ENCODE measurements at places on chromosomes 4 and X. TPM values are rescaled to one million over a fixed set of nuclear protein-coding genes. Genes with fewer than 3 reads are reported as not detected.

PIGA gene
- 28.4 TPM for total RNA-seq

FRMPD4 gene
- total RNA-seq, result not detected

CFAP99 gene
- total RNA-seq, result not detected

SOWAHD gene
- 0.30 TPM for total RNA-seq

RAB33A gene
- total RNA-seq, result 15.1 TPM

MYL5 gene
- total RNA-seq, result 12.0 TPM

RHOXF2 gene
- total RNA-seq, result not detected

SASH3 gene
- 90.3 TPM for total RNA-seq

- H3K36me3 ChIP-seq, result no peaks in the 10 kb centered on the region
- no peak for DNase-seq
- H3K4me1 ChIP-seq, result no peaks in the 10 kb centered on the region
- no peak overlapping the region for H3K27ac ChIP-seq
These were observed 1506.8 kb downstream of the PCDH18 start for GRCh38 chr4:136025540-136025939.

GRCh38 chr4:99878604-99879003, 15.6 kb downstream of the LAMTOR3 start:
- peaks cover 9% of the 10 kb centered on the region for H3K36me3 ChIP-seq
- DNase-seq, result no peak
- H3K4me1 ChIP-seq, result no peaks in the 10 kb centered on the region
- no peaks in the 10 kb centered on the region for H3K27me3 ChIP-seq

DNA sequence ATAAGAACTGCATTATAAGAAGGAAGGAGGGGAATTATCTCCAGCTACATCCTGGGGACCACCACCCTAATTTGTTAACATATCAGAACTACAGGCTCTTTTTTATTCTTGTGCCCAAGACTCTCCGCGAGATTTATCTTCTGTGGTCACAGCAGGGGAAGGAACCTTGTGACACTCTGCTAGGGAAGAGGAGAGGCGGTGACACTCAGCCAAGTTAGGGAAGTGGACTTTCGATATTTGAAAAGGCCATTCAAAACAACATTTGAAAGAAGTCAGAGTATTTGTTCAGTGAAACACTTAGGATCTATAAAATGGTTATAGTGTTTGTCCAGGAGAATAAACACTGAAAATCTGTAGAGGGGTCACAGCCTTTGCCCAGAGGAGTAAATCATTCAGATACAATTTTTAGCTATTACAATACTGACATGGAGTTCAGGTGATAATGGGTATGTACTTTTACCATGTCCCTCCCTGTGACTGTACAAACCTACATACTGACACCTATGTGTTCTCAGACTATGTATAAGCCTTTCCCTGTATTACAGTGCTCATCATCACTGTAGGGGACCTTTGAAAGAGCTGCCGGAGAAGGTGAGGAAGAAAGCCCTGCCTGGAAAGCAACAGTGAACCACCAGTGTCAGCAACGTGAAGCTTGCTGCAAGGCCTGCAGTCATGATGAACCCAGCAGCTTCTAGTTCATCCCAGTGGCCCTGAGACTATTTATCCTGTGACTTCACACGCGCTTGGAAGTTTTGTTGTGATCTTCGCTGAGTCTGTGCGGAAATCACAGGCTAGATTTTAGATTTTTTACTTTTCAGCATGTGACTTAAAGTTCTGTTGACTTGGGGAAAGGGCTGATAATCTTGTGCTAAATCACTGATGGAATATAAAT, 8.5 kb upstream of the PTTG2 start:
- peaks cover 6% of the 10 kb centered on the region for H3K36me3 ChIP-seq
- DNase-seq, result no peak
- peaks cover 12% of the 10 kb centered on the region for H3K4me1 ChIP-seq
- H3K27ac ChIP-seq, result no peak overlapping the region
- H3K4me3 ChIP-seq, result no peak overlapping the region

DNA sequence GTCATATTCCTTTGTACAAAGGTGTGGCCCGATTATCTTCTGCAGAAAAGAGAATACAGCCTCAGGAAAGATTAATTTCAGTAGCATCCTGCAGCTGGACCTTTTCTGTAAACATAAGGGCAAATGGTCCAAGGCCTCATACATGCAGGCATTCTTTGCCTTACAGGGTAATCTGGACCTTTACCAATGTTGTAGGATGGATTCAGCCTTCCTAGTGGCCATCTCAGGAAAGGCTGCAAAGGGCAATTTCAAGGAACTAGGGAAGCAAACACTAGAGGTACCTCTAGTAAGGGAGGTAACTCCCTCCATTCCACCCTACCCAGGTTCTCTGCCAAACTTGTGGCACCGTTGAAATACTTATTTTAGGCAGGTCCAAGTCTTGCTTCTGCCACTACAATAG, 43.0 kb downstream of the UGT2B28 start:
- no peaks in the 10 kb centered on the region for H3K4me1 ChIP-seq
- H3K27me3 ChIP-seq, result no peaks in the 10 kb centered on the region
- no peak for DNase-seq
- H3K4me3 ChIP-seq, result no peak overlapping the region
- H3K36me3 ChIP-seq, result no peaks in the 10 kb centered on the region

DNA sequence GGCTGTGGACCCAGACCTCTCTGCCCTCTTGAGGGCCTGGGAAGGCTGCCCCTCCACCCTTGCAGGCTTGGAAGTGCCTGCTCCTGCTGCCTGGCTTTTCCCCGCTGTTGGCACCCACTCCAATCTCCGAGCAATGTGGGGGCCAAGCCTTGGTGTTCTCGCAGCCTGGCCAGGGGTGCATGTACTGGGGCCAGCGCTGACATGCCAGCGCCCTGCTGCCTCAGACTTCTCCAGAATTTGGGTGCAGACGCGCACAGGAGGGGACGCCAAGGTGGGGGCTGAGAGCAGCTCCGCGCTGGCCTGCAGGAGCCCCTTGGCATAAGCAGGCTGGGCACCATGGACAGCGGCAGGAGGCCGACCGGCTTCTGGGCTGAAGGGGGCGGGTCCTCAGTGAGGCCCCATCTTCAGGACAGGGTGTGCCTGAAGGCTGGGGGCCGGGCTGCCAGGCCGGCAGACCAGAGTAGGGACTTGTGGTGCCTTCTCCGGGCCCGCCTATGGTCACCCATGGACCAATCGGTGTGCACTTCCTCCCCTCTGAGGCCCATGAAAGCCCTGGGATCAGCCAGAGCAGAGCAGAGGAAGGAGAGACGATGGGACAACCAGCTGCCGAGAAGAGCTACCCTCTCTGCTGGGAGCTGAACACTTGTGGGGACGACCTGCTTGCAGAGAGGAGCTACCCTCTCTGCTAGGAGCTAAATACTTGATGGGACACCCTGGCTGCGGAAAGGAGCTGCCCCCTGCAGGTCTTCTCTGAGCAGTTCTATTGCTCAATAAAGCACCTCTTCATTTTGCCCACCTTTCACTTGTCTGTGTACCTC, 118.3 kb downstream of the DNAAF6 start:
- no peak overlapping the region for H3K4me3 ChIP-seq
- H3K27me3 ChIP-seq, result no peaks in the 10 kb centered on the region
- H3K27ac ChIP-seq, result no peak overlapping the region
- peak; percentile 34 for DNase-seq
- H3K36me3 ChIP-seq, result no peaks in the 10 kb centered on the region

- no peaks in the 10 kb centered on the region for H3K36me3 ChIP-seq
- no peaks in the 10 kb centered on the region for H3K27me3 ChIP-seq
- no peak for DNase-seq
- peaks cover 1% of the 10 kb centered on the region for H3K4me1 ChIP-seq
These were observed 20.2 kb downstream of the APLN start for GRCh38 chrX:129634541-129634940.

DNA sequence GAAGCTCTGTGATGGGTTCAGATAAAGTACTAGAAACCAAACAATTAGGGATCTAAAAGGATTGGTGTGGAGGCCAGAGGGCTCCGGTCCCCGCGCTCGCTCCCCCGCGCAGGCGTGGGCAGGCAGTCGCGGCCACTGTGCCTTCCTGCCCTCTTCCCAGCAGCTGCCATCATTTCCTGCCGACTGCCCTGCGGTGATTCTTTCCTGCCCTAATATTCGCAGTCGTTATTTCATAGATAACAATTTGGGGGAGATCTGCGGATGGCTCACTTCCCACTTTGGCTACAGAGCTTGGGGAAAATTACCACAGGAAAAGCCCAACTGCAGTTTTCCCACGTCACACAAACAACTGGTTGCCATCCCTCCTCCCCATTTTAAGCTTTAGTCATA, 2.2 kb downstream of the GRIA2 start:
- peaks cover 6% of the 10 kb centered on the region for H3K36me3 ChIP-seq
- H3K27ac ChIP-seq, result no peak overlapping the region
- no peak for DNase-seq

DNA sequence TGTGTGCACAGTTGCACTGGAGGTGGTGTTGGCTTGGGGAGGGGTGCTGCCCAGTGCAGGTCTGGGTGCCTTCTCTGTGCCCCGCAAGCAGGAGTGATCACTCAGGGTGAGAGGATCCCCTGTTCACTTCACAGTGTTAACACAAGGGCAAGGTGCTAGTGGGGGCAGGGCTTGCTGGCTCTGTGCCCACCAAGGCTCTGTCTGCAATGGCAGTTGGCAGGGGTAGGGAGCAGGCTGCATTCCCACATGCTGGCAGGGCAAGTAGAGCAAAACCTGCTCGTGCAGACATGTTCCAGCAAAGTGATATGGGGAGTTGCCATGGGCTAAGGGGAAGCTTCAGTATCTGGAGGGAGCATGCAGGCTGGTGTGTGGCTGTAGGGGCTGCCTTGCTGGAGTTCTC, 428.0 kb downstream of the ZNF674 start:
- H3K4me3 ChIP-seq, result no peak overlapping the region
- no peaks in the 10 kb centered on the region for H3K27me3 ChIP-seq
- no peaks in the 10 kb centered on the region for H3K4me1 ChIP-seq

DNA sequence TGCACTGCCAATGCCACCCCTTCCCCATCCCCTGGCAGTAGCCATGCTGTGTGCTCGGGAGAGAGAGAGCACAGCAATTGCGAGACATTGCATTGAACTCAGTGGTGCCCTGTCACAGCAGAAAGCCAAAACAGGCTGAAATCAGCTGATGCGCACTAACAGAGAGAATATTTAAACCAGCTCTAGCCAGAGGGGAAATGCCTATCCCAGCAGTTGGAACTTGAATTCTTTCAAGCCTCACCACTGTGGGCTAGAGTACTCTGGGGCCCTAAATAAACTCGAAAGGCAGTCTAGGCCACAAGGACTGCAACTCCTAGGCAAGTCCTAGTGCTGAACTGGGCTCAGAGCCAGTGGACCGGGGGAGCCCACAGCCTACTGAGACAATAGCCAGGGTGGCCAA, 17.7 kb upstream of the RP2 start:
- H3K4me3 ChIP-seq, result no peak overlapping the region
- no peaks in the 10 kb centered on the region for H3K27me3 ChIP-seq
- no peak for DNase-seq

- no peak overlapping the region for H3K27ac ChIP-seq
- DNase-seq, result no peak
- H3K27me3 ChIP-seq, result peaks cover 4% of the 10 kb centered on the region
- no peaks in the 10 kb centered on the region for H3K4me1 ChIP-seq
- H3K4me3 ChIP-seq, result no peak overlapping the region
- H3K36me3 ChIP-seq, result no peaks in the 10 kb centered on the region
These were observed 67.7 kb upstream of the HMX1 start for GRCh38 chr4:8939160-8939839.

GRCh38 chr4:182918044-182918607, 940 bp upstream of the DCTD start:
- peaks cover 47% of the 10 kb centered on the region for H3K4me1 ChIP-seq
- H3K27me3 ChIP-seq, result no peaks in the 10 kb centered on the region
- H3K4me3 ChIP-seq, result peak overlapping the region; percentile 82
- H3K27ac ChIP-seq, result peak overlapping the region; percentile 92

DNA sequence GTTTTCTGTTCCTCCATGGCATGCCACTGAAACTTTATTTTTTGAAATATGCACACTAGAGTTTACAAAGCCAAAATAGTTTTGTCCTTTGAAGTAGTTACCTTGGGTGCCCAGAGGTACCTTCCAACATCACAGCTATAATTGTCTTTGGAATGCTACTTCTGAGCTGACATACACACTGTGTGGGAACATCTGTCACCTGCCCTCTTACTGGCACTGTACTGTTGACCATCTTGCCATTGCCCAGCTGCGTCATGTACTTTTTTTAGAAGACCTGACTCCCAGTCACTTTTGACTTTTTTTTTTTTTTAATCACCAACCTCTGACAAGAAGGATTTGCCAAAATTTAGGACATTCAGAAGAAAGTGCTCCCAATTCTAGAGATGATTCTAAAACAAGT, 200.5 kb upstream of the CXorf66 start:
- DNase-seq, result no peak
- H3K4me1 ChIP-seq, result no peaks in the 10 kb centered on the region
- H3K27ac ChIP-seq, result no peak overlapping the region
- H3K36me3 ChIP-seq, result no peaks in the 10 kb centered on the region
- no peaks in the 10 kb centered on the region for H3K27me3 ChIP-seq

- DNase-seq, result no peak
- no peak overlapping the region for H3K27ac ChIP-seq
- no peaks in the 10 kb centered on the region for H3K36me3 ChIP-seq
- peak overlapping the region; percentile 51 for H3K4me3 ChIP-seq
- peaks cover 58% of the 10 kb centered on the region for H3K27me3 ChIP-seq
- H3K4me1 ChIP-seq, result peaks cover 20% of the 10 kb centered on the region
These were observed 589 bp upstream of the KIT start for GRCh38 chr4:54657185-54657550.

DNA sequence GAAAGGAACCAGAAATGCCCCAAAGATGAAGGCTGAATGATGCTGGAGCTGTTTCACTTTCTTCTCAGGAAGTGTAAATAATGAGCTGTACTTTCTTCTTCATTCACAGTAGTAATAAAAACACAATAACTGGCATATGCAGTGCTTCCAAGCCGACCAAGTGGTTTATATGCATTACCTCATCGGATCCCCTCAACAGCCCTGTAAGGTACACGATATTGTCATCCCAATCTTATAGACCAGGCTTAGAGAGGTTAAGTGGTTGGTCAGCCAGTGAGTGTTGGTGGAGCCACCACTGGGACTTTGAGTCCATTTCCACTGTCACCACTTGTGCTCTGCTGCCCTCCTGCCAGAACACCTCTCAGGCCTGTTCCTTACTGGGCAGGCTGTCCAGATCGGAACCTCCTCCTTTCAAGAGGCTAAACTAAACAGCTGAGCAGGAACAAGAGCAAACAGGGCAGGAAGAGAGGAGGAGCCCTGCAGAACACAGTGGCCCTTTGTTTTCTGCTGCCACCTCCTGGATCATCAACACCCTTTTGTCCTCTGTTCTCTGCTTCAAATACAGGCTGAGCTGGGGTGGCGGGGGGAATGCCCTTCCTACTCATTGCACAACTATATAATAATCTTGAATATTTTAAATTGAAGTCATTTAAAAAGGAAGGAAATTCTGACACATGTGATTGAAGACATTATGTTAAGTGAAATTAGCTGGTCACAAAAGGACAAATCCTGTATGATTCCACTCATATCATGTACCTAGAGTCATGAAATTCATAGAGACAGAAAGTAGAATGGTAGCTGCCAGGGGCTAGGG, 112.5 kb upstream of the ATP6AP2 start:
- no peaks in the 10 kb centered on the region for H3K36me3 ChIP-seq
- H3K4me3 ChIP-seq, result no peak overlapping the region

DNA sequence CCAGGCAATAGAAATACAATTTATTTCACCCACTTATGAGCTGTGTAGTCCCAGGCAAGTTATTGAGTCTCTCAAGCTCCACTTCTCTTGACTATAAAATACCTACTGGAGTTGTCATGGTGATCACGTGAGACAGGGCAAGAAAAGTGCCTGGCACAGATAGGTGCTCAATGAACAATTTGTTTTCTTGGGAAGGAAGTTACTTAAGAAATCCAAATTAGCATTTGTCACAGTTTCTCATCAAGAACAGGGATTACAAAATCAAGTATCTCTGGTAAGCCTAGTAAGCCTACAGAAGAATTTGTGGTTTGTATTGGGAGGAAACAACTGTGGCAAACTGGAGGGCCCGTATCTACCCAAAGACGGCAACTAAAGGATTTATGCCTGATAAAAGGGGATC, 37.5 kb upstream of the RASGEF1B start:
- peaks cover 41% of the 10 kb centered on the region for H3K4me1 ChIP-seq
- H3K27me3 ChIP-seq, result no peaks in the 10 kb centered on the region
- H3K4me3 ChIP-seq, result no peak overlapping the region
- no peak for DNase-seq
- H3K36me3 ChIP-seq, result no peaks in the 10 kb centered on the region
- no peak overlapping the region for H3K27ac ChIP-seq

All from activated naive CD4-positive, alpha-beta T cell treated with anti-CD3 and anti-CD28 coated beads for 36 hours (primary cell).